KG1 (cell line): ENCODE measurements at places on chromosomes 12 and 14.

- DNase-seq: no peak
Measured at GRCh38 chr14:88209273-88209672, 113.8 kb downstream of the KCNK10 start.

GRCh38 chr14:26873362-26873960, 275.6 kb upstream of the NOVA1 start:
- no peak for DNase-seq

DNA sequence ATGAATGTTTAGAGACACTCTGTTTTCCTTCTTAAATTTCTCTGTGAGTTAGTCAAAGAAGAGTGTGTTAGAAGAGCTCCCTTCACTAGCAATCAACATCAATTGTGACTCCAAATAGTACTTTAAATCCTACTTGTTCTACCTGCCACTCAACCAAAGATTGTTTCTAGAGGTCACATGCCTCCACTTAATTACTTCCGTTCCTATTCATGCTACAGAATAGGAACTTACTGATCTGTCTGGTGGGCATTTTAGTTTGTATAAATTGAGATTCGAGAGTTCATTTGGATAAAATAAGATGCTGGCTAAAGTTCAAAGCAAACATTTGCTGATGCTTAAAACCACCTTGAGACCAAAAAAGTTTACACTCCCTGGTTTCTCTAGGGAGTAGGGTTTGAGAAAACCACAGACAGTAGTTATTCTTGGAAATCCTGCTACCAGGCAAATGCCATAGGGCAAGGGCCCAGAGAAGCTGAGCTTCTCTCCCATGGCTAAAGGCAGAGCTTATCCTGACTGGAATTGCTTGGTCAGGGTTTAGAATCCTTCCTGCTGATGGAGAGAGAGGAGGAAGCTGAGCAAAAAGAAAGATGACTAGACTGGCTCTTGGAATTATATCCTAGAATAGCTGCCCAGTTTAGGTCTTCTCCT, 389.6 kb upstream of the ATP2B1 start:
- DNase-seq: no peak

DNA sequence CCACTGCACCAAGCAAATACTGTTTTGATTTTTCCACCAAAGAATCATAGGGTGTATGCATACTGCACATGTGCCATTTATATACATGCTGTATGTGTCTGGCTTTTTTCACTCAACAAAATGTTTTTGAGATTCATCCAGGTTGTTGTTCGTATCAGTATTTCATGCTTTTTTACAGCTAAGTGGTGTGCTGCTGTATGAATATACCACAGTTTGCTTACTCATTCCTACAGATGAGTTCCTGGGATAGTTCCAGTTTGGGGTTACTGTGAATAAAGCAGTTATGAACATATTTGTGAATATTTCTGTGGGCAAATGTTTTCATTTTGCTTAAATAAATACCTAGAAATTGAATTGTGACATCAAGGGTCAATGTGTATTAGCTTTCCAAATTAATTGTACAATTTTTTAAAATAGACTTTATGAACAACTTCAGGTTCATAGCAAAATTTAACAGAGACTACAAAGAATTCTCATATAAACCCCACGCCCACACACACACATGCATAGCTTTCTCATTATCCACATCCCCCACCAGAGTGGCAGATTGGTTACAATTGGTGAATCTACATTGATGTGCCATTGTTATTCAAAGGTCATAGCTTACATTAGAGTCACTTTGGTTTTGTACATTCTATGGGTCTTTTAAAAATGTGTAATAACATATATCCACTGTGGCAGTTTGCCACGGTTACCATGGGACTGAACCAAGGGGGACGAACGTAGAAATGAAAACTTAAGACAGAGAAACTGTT, 6.9 kb upstream of the KRT6A start:
- DNase-seq: no peak

DNA sequence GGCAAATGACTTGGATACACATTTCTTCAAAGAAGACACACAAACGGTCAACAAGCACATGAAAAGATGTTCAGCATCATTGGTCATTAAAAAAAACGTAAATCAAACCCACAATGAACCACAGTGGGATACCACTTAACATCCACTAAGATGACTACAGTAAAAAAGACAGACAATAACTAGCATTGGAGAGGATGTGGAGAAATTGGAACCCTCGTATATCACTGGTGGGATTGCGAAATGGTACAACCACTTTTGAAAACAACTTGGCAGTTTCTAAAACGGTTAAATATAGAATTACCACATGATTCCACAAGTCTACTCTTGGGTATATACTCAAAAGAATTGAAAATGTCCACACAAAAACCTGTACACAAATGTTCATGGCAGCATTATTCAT, 25.2 kb upstream of the PPFIBP1 start:
- DNase-seq: no peak

- no peak for DNase-seq
Measured at GRCh38 chr14:77457115-77457521, 283 bp downstream of the VIPAS39 start.

- DNase-seq: no peak
Measured at GRCh38 chr12:115873451-115874082, 403.9 kb downstream of the MED13L start.

GRCh38 chr12:10717410-10717809, 5.7 kb downstream of the YBX3 start:
- DNase-seq: no peak

DNA sequence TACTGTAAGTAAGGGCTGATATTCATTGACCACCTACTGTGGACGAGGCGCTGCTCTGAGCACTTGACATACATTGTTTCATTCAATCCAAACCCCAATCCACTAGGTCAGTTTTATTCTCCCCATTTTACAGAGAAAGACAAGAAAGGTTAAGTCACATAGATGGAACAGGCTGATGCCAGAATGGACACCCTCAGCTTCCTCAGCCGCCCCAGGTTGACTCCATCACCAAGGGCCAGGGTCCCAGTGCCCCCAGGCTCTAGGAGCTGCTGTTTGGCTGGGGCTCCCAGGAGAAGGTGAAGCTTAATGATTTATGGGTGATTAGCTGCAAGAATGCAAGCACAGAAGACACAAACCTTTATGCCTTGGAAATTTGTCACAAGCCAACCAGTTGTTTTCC, 671 bp upstream of the AQP2 start:
- no peak for DNase-seq

DNA sequence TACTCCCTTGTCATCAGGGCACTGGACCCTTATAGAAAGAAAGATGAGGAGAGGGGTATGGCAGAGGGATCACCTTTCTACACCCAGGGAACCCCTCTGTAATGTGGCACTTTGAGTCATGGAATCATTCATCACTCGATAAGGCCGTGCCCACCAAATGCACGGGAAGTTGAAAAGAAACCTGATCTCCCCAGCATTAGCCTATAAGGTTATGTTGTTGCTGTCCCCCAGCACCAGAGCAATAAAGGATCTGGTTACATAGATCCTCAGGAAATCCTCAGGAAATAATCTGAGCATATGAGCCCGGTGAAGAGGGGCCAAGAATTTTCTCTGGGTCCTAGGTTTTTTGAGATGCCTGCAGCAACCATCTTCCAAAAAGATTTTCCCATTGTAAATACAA, 148.8 kb upstream of the CRY1 start:
- no peak for DNase-seq

DNA sequence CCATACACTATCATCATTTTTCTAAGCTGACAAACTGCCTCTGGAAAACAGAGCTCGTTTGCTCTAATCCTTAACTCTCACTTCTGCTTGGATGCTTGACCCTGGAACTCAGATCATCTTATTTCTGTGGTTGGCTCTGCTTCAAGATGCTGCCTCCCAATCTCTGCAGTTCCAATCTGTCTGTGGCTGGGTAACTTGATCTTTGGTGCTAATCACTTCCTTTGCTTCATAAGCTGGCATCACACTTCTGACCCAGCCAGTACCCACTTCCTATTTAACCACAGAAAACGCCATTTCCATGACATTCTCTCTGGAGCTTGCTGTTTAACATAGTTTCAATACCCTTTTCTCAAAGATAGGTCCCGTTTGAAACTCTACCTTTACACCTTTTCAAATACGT, 254.2 kb downstream of the ACSS3 start:
- no peak for DNase-seq

DNA sequence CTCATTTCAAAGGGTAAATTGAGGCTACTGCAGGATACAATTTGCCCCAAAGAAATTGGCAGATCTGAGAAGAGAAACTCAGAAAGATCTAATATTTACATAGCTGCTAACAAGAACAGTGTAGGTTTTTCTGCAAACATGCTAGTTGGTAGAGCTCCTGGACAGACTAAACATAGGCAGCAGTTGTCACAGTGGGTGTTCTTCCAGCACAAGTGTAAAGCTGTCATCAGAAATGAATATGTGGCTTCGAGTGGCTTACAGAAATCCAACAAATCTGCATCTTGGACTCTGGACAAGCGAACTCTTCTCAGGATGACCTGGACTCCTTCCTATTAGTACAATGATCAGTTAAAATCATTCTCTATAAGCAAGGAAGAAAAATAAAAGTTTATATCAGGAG, 5.9 kb downstream of the CBX5 start:
- DNase-seq: no peak

DNA sequence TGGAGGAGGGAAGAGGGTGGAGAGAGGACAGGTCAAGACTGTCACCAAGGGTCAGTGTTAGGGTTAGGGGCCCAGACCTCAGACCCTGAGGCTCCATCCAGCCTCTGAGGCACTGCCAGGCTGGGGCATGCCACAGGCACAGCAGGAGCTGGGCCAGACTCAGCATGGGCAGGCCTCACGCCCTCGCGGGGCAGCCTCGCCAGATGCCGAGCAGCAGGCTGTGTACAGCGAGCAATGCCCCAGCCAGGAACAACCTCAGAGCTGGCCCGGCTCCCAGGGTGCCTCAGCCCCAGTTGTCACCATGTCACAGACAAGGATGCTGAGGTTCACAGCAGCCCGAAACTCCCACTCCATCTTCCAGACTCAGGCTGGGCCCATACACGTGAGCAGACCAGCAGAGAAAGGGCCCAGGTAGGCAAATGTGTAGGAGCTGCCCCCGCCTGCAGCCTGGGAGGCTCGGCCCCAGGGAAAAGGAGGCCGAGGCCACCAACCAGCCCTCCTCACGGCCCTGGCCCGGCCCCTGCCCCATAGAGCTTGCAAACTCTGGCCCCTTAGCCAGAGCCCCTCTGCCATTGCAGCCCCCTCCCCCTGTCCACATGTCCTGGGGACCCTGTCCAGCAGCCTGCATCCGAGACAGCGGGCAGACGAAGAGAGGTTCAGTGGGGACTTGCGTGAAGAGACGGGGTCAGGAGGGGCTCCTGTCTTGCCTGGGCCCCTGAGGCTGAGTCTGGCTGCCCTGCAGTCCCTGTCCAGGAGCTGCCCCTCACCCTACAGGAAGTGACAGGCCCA, 7.5 kb downstream of the C14orf180 start:
- no peak for DNase-seq

GRCh38 chr12:130303781-130304180, 33.9 kb upstream of the PIWIL1 start:
- DNase-seq: no peak

GRCh38 chr14:101956179-101956885, 8.0 kb upstream of the DYNC1H1 start:
- no peak for DNase-seq

DNA sequence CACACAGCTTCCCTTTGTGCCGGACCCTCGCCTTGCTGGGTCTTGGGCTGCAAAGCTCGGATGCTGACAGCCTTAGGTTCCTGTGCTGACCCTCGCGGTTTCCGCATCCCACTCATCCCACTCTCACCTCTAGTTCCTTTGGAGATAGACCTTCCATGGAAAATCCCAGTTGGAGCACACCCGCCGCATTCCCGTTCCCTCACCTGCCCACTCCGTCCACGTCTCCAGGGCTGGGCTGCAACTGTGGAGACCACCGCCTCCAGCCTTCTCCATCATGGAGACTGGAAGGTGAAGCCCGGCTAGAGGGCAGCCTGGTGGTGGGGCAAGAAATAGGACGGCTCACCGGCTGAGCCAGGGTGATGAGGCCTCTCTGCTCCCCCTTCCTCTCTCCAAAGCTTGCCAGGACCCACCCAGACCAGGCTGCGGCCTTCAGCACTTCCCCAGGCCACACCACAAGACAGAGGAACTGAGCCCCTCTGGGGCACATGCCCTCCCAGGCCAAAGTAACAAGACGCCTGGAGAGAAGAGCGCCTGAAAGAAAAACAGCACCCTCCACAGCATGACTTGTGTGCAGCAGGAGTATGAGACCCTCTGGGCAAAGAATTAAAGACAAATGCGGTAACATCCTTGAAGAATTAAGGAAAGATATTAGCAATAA, 15.0 kb downstream of the TMEM121 start:
- DNase-seq: no peak

DNA sequence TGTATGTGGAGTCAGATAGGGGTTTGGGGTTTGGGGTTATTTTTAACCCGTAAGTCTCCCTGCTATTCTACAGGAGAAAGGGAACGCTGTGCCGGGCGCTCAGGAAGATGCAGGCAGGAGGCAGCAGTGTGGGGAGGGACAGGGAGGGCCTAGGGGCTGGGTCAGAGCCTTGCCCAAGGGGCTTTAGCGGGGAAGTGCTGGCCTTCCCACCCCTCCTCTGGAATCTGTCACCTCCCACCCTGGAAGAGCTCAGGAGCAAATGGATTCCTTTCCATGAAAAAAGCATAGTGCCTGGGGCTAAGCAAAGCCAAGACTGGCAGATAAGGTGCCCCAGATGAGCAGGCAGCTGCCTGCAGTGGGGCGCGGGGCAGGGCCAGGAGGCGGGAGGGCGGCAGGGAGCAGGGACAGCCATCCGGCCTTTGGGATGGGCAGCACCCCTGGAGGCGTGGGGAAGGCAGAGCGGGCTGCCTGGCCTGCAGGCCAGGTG, 7.3 kb upstream of the INF2 start:
- DNase-seq: no peak

DNA sequence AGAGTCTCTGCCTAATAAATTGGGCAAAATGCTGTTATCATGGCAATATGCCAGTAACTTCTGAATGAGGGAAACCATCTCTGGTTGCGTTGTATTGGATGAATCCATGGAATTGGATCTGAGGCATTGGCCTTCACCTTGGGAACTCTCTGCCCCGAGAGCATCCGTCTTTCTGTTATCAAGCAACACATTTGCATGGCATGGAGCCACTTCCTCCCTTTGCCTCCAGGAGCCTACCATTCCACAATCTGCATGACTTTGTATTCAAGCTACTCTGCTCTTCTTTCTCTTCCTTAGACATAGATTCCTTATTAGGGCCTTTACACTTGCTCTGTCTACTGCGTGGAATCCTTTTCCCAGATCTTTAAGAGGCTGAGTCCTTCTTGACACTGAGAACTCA, 57.2 kb downstream of the RIC8B start:
- no peak for DNase-seq

- DNase-seq: no peak
Measured at GRCh38 chr12:42568952-42569915, 20.3 kb downstream of the PRICKLE1 start.
